ENCODE measurements at places on chromosomes 12 and 14.

GRCh38 chr14:60171690-60172089 lies 6.5 kb upstream of the DHRS7 start:
- no peak for DNase-seq

DNA sequence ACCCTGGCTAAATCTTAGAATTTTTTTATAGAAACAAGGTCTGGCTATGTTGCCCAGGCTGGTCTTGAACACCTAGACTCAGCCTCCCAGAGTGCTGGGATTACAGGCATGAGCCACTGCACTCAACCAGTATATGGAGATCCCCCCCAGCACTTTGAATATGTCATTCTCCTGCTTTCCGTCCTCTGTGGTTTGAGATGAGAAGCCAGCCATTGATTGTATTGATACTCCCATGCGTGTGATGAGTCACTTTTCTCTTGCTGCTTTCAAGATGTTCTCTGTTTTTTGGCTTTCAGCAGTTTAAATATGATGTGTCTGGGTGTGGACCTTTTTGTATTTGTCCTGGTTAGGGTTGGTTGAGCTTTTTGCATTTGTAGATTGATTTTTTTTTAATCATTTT lies 75.2 kb upstream of the DNM1L start:
- no peak for DNase-seq

DNA sequence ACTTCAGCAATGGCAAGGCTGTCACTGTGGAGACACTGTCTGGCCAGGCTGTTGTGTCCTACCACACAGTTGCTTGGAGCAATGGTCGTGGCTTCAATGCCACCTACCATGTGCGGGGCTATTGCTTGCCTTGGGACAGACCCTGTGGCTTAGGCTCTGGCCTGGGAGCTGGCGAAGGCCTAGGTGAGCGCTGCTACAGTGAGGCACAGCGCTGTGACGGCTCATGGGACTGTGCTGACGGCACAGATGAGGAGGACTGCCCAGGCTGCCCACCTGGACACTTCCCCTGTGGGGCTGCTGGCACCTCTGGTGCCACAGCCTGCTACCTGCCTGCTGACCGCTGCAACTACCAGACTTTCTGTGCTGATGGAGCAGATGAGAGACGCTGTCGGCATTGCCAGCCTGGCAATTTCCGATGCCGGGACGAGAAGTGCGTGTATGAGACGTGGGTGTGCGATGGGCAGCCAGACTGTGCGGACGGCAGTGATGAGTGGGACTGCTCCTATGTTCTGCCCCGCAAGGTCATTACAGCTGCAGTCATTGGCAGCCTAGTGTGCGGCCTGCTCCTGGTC lies 4.3 kb downstream of the LRP10 start:
- DNase-seq, result no peak

- no peak for DNase-seq
Measured at GRCh38 chr14:32896979-32897697, 41.5 kb upstream of the NPAS3 start.

- DNase-seq, result no peak
Measured at GRCh38 chr12:121538699-121539061, 42.1 kb downstream of the KDM2B start.
